ENCODE measurements at places on chromosomes 5 and 9.

GRCh38 chr9:4167079-4167671 is 132.7 kb downstream of the GLIS3 start:
- no peak for DNase-seq

DNA sequence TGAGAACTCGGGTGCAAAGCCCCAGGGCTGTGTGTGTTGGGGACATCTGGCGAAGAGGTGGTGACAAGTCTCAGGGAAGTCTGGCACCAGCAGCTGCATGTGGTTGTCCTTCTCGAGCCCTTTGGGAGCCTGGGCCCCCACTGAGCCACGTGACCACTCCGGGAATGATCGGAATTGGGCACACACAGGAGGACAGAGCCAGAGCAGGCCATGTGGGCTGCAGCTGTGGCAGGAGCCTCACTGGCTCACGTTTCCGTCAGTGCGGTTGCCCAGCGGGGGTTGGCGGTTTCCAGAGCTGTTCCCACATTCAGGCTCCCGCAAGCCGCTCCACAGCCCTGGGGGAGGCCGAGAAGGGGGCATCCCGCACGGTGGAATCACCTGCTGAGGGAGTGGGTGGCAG is 6.8 kb upstream of the CEL start:
- no peak for DNase-seq

- no peak for DNase-seq
These were observed 2.9 kb downstream of the TGFBI start for GRCh38 chr5:136031711-136032110.

DNA sequence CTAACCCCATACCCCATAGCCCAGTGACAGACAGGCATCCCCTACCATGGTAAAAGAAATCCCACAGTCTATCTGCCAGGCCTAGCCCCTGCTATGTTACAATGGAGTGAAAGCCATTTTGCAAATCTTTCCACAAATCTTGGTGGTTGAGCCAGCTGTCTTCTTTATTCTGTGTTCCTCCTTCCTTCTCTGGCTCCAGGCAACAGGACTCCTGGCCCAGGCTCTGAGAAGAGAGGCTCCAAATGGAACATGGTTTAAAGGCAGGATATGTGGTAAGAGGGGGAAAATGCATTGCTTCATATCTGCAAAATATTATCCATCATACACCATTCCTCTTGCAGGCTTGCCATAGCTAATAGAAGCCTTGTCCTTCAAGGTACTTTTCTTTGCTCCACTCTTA is 25.2 kb downstream of the FGF1 start:
- no peak for DNase-seq

DNA sequence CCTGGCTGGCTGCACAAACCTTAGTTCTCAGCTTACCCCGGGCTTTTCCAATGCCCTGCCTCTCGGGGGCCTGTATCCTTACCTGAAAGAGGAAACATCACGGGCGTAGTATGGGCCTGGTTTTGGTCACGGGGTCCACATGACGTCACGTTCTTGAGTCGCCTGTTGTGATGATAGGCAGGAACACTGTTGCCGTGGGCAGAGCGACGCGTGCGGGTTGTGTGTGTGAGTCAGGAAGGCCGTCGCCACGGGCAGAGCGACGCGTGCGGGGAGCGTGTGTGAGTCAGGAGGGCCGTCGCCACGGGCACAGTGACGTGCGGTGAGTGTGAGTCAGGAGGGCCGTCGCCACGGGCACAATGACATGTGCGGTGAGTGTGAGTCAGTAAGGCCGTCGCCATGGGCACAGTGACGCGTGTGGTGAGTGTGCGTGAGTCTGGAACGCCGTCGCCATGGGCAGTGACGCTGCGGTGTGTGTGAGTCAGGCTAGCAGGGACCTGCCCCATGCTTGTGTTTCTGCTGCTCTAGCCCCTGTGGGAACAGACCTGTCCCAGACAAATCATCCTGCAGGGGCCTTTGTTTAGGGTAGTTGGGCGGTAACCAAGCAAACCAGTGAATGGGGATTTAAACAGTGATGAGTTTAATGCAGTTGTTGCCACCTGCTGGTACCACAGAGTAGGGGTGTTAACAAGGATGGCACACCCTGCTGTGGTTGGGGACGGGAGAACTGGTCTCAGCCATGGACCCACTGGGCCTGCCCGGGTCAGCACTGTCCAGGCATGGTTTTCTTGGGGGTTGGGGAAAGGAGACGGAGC is 19.8 kb downstream of the TRIP13 start:
- DNase-seq, result peak; percentile 75

DNA sequence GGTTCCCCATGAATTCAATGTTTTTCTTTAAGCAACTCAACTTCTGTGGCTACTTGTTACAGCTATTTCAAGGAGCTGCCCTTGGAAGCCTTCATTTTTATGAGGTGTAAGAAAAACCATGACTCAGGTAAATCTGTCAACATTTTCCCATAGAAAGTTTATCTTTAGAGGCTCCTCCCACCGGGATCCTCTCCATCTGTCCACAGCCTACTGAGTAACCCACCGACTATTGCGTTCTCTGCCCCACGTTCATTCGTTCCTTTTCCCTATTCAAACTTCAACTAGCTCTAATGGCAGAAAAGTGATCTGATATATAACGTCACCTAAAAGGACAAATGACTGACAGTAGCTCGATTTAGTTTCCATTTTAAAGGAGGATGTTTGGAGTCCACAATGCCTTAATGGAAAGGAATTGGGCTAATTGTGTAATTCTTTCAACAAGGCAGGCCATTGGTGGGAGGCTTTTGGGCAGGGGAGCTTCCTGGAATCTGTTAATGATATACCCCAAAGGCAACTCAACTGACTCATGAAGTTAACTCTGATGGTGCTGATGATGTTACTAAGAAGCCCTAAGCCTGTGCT is 29.3 kb upstream of the NR3C1 start:
- no peak for DNase-seq

GRCh38 chr5:53560028-53560427 is 411 bp upstream of the NDUFS4 start:
- no peak for DNase-seq

DNA sequence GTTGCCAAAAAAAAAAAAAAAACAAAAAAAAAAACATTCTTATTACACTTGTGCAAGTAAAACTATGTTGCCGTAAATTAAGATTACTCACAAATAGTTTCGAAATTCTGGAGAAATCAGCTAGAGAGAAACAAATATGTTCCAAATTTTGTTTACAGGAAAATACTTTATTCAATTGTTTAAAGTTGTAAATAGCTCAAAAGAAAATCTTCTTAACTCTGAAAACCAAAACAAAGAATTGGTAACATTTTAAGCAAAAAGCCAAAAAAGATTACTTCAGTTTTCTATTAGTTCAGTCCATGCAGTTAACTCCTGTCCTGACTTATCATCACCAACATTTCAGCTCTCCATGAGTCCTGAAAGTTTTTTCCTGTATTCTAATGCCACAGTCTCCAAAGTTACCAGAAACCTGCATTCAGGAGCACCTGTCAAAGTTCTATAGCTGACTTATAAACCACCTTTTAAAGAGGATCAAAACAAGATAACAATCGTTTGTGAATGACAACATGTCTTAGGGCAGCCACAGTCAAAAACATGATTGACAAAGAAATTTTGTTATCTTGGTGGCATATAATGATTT is 194.1 kb downstream of the RANBP17 start:
- no peak for DNase-seq

- DNase-seq, result no peak
These were observed 82.2 kb downstream of the SHB start for GRCh38 chr9:37986771-37987258.

- DNase-seq, result no peak
These were observed 44.4 kb upstream of the ANKDD1B start for GRCh38 chr5:75566710-75567309.

DNA sequence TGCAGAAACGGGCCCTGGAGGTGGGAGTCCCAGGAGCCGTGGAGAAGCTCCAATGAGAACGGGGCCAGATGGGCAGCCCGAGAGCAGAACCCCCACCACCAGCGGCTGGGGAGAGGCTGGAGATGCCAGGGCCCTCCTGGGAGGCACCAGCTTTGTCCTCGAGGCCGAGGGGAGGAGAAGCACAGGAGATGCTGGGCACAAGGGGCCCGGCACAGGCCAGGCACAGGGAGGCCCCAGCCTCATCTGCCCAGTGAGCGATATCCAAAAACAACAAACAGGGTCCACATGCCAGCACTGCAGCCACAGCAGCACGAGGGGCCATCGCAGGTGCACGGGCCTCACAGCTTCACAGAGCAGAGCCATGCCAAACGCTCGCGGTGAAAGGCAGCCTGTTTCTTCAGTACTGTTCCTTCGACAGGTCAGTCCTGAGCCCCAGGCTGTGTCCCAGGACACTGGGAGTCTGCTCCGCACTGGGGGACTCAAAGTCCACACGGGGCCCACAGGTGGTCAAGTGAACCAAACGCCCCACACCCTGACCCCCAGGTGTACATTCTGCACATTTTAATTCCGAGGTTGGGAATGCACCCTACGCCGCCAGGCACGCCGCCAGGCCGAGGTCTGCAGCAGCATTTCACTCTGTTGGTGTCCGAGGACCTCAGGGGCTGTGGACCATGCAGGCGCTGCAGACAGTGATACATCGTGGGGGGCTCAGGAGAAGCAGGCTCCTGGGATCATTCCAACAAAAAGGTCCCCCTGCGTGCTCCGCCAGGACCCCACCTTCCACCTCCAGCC is 9.5 kb downstream of the LPCAT1 start:
- DNase-seq, result no peak

DNA sequence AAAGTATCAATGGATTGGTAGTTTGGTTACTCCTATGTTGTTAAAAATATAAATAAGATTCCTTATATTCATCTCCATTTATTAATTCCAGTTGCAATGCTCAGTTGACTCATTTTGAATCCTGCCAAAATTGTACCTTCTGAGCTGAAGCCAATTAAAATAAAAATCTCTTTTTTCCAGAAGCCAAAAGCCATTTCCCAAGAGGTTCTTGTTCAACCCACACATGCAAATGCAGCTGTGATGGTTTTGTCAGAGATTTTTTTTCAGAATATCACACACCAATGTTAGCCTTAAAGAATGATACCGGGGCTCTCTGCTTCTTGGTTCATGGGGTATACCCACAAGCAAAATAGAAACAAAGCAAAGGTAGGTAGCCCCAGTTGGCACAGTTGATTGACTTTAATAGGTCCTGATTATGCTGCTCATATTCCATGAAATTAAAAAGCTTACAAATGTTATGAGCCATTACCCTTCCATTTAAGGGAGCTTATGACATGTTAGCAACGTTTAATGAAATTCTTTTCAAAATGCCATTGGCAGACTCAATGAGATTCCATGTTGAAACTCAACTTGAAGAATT is 208.0 kb downstream of the SGCD start:
- DNase-seq, result no peak

DNA sequence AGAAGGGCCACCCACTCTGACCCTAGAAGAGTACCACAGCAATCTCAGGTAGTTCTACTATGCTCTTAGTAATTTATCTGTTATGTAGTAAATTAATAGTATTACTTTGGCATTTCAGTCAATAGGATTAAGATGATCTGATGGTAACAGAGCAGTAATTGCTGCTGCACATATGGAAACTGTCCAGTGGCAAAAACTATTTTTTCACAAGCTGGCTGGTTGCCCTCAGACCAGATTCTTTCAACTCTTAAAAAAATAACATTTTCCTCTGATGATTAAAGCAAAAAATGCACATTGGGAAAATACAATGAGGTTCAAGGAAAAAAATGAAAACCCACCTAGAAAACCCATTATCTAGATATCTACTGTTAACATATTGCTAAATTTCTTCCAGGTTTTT is 19.7 kb downstream of the GLRA1 start:
- DNase-seq, result no peak

- peak; percentile 13 for DNase-seq
These were observed 97.4 kb downstream of the HOMER1 start for GRCh38 chr5:79416499-79416898.

GRCh38 chr5:15320871-15321270 is 179.1 kb upstream of the FBXL7 start:
- DNase-seq, result no peak

Measured in CD4-positive, alpha-beta T cell treated with Interleukin-4 for 1 hour (primary cell).